ENCODE measurements at places on chromosomes 4 and X.

DNA sequence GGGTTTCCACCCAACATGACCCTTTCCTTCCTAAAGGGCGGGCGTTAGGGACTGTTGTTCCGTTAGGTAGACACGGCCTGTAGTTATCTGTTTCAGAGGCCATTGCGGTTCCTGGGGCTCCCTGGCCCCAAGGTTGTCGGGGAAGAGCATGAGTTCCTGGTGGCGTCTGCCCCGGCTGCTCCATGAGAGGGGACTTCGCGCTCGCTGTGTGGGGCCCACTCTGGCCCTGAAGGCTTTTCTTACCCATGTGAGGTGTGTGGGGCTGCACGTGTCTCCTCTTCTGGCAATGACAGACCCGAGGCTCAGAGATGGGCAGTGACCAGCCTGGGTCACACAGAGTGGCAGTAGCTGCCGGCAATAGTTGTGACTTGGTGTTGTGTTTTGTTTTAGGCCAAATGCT lies 9.1 kb downstream of the TADA2B start:
- DNase-seq: no peak

DNA sequence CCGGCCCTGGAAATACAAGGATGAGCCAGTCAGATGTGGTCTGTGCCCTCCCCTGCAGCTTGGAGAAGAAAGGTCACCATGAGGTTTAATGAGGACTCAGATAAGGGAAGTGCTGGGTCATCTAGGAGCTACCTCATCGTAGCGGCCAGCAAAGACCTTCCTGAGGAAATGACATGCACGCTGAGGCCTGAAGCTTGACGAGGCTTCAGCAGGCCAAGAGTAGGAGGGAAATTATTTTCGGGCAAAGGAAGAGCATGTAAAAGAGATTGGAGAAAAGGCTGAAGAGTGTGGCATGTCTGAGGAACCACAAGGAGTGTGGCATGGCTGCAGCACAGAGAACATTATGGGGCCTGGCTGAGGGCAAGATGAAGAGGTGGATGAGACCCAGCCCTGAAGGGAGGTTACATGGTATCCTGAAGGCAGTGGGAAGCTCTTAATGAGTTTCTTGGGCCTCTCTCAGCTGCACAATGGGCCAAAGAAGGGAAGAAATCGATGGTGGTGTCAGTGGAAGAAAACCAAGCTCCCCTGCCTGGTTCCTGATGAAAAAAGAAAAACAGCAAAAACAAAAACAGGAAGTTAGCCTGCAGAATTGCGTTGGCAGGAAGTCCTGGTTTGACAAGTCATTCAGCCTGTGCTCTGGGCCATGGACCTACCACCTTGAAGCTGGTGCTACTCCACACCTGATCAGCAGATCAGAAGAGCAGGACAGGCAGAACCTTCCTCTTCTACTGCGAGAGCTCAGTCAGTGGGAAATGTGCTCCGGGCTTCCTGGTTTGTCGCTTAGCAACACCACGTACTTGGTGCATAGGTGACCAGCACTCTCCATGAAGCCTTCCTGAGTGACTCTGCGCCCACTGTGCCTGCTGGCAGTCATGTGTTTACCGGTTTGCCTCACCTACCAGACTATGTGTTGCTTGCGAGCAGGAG lies 134.5 kb upstream of the KLF3 start:
- peak; percentile 30 for DNase-seq

DNA sequence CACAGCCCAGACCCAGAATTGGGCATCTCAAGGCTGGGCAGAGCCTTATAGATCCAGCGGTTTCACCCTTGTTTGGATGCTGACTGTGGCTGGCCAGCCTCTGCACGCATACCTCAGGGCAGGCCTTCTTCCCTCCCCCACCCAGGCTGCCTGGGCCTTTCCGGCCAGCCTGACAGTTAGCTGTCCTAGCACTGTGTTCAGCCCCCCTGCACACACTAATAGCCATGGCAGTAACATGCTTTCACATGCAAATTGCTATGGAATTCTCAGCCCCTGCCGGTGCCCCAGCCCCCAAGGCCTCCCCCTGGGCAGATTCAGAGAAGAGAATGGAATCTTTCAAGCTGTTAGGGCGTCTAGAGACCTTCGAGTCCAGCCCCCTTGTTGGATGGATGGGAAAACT lies 17.7 kb downstream of the EFNB1 start:
- no peak for DNase-seq

DNA sequence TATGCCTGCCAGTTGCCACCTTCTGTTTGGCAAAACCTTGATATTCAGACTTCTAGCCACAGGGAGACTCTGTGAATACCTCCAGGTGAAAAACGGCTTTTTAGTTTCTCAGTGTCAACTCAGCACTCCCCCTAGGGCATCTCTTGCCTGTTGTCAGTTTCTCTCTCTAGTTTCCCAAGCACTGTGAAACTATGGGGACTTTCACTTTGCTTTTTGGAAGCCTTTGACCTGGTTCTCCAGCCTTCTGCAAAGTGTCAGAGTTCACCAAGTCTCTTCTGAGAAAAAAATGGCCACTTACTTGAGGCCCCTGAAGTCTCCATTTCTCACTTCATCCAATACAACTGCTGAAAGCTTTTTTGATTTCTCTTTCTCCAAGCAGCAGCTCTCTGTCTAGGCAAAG lies 521.5 kb downstream of the INPP4B start:
- DNase-seq: no peak

Data from activated T-helper 1 cell treated with anti-CD3 and anti-CD28 coated beads, Interleukin-2, amount 50 U/mL, for 16 hours (primary cell).